ENCODE measurements at places on chromosomes 4 and X.

DNA sequence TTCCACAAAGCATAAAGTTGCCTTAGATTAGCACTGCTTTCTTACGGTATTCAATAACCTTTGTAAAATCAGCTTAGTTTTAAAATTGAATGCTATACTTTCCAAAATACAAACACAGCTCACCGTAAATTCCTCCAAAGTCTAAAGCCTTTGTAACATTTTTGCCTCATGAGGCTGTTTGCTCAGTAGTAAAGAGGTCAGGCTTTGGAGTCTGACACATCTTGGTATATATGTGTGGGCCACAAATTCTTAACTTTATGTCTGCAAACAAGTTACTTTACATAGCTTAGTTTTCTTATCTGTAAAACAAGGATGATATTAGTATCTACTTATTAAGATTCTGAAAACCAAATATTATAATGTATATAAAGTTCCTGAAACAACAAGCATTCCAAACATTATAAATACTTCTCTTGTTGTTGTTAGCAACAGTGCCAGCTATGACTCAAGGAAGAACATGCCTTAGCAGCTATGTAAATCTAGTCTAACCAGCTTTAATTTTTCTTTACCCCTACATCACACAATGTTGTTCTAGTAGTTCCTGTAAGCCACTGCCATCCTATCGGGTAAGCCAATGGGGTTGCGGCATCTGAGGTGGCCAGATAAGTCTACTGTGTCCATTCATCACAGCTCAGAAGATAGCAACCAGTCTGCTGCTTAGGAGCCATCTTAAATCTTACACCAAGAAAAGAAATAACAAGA, 709.0 kb downstream of the KLHL13 start:
- no peak for DNase-seq

- no peak for DNase-seq
These were observed 169.8 kb upstream of the JADE1 start for GRCh38 chr4:128639541-128640270.

GRCh38 chr4:168200685-168201084, 108.3 kb downstream of the ANXA10 start:
- no peak for DNase-seq

GRCh38 chr4:149881744-149882143, 66.1 kb upstream of the IQCM start:
- DNase-seq, result no peak

- peak; percentile 70 for DNase-seq
These were observed at the start of gene HOPX for GRCh38 chr4:56681158-56681852. Gene HOPX, minus strand, starts transcription at chr4:56681296. Its CDS starts 23,480 bp downstream, at chr4:56657816.

GRCh38 chrX:16082470-16083085, 40.8 kb upstream of the GRPR start:
- no peak for DNase-seq

DNA sequence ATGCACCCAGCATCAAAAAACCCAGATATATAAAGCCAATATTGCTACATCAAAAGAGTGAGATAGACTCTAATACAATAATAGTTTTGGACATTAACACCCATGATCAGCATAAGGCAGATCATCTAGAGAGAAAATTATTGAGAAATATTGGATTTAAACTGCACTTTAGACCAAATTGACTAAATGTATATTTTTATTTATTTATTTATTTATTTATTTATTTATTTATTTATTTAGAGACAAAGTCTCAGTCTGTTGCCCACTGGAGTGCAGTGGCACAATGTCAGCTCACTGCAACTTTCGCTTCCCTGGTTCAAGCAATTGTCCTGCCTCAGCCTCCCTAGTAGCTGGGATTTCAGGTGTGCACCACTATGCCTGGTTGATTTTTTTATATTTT, 193.0 kb downstream of the KLHL4 start:
- no peak for DNase-seq

DNA sequence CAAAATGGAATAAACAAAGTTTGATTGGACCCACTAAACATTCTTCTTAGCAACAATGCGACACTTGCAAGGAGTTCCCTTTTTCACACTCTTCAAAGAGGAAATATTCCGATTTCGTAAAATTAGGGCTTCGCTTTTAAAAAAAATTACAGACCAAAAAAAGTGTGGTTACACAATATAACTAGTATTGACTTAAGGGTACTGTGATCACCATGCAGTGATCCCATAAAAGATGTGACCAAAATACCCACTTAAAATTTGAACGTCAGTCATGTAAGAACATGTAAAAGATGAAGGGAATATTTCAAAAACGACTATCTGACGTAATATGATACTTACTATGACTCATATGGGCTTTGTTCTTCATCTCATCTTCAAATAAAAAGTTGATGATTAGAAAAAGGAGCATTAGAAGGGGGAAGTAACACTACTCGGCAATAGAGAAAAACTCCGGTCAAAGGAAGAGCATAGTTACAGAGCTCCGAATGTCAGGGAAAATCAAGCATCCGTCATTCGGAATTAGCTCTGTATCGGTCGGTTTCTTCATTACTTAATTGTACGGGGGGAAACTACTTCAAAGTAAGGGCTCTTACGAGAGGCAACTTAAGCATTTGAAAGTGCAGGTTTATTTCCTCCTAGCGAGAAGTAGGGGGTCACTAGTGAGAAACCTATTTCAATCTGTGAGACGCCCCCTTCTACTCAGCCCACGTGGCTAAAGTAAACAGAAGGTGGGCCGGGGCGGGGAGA, 1.3 kb upstream of the TET2 start:
- DNase-seq, result no peak

DNA sequence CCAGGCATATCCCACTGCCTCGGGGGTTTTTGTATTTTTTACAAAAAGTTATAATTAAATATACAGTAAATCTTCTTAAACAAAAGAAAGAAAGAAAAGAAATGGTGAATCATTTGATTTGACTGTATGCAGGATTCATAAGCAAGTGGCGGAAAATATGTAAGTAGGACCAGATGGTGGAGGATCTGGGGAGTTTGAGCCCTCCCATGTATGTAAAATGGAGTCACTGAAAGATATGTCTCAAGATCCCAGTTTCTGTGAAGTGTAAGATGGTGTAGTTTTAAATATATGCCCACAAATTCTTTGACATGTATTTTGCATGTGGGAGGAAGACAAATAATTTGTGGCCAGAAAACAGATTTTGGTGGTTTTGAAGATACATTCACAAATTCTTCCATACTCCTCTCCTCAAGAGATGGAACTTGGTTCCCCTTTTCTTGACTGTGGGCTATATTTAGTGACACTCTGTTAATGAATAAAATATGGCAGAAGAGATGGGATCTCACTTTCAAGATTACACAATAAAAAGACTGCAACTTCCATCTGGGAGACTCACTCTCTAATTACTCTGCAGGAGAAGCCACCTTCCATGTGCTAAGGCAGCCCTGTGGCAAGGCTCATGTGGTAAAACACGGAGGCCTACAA, 133.6 kb upstream of the S100G start:
- no peak for DNase-seq

DNA sequence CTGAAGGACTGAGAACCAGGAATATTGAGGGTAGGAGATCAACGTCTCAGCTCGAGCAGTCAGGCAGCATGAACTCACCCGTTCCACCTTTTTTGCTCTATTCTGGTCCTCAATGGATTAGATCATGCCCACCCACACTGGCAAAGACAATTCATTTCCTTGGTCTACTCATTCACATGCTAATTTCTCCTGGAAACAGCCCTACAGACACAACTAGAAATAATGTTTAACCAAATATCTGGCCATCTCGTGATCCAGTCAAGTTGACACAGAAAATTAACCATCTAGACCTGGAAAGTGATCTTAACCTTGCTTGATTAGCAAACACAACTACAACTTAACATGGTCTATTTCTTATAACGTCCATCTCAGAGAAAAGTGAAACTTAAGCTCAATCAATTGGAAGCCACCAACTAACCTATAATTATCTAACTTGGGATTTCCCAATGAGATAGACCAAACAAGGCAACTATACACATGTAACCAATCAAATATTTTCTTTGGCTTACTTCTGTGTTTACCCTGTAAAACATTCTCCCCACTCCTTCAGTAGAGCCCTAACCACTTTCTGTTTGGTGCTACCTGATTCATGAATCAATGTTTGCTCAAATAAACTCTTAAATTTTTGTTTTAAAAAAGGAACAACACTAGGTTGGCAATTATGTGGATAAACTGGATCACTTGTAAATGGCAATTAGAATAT, 69.7 kb upstream of the MAMLD1 start:
- DNase-seq, result no peak

GRCh38 chr4:176838601-176839433, 46.1 kb upstream of the VEGFC start:
- DNase-seq, result no peak

DNA sequence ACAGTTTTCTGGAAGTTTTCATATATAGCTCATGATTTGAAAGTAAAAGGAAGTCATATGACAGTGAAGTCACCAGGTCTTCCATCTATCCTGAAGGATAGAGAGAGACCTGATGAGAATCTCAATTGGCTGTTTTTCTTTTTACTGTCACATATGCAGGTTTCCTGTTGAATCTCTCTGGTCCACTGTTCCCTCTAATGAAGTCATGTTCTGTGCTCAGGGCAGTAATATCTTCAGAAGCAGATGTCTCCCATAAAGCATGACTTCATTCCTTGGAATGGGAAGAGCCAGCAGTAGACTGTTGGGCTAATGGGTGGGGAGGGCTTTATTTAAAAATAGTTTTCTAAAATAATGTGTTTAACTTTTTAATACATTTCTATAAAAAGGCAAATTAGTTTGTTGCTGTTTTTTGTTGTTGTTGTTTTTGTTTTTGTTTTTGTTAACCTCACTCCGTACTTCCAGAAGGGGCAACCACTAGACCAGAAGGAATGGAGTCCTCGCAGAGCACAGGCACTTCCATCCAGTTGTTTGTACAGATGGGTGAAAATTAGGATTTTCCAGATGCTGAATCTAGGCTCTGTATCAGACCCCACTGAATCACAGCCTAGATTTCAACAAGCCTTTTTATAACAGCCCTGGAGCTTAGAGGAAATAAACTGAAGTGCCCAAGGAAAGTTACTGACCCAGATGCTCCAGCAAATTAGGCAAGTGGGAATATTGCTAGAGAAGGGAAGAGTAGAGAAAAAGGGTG, 54.2 kb downstream of the AWAT2 start:
- no peak for DNase-seq

GRCh38 chr4:143514497-143514896, 995 bp downstream of the SMARCA5 start:
- peak; percentile 13 for DNase-seq

GRCh38 chr4:7808752-7809151, 130.9 kb downstream of the AFAP1 start:
- no peak for DNase-seq

GRCh38 chr4:48660347-48660746, 119.7 kb downstream of the FRYL start:
- DNase-seq, result no peak

DNA sequence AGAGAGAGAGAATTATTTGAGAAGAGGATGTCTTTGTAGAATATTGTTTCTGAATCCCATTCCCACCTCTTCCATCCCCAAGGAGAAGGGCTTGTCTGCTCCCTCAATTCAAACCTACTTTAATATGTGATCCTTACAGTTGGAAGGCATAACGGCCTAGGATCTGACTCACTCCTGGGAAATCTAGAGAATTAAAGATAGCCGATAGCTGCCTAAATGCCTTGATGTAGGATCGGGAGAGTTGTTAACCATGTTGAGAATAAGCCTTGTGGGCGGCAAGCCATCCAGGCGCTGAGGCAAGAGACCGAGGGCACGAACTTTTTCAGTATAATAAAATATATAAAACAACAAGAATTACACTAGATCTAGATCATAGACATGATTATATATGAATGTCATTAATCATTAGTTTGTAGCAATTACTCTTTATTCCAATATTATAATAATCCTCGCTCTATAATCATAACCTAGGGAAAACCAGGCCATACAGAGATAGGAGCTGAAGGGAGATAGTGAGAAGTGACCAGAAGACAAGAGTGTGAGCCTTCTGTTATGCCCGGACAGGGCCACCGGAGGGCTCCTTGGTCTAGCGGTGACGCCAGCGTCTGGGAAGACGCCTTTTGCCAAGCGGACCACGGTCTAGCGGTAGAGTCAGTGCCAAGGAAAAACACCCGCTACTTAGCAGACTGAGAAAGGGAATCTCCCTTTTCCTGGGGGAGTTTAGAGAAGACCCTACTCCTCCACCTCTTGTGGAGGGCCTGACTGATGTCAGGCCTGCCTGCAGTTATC, 13.5 kb downstream of the EMCN start:
- no peak for DNase-seq

- DNase-seq, result no peak
These were observed 65.9 kb downstream of the TMEM131L start for GRCh38 chr4:153531976-153532626.

DNA sequence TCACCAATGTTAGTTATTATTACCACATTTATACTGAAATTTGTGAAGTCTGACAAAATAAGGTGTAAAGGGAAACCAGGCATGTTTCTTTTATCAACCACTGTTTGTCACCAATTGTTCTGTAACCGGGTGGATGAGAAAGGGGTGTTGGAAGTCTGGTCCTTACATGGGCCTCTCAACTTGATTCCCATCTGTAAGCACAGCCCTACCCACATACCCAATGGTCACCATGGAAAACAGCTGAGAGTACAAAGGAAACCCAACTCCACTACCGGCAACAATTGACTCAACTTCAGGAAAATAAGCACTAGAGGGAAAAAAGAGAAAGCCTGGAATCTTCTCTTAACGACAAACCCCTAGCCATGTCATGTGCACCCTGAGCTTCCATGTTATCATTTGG, 70.8 kb upstream of the PTCHD1 start:
- DNase-seq, result no peak

DNA sequence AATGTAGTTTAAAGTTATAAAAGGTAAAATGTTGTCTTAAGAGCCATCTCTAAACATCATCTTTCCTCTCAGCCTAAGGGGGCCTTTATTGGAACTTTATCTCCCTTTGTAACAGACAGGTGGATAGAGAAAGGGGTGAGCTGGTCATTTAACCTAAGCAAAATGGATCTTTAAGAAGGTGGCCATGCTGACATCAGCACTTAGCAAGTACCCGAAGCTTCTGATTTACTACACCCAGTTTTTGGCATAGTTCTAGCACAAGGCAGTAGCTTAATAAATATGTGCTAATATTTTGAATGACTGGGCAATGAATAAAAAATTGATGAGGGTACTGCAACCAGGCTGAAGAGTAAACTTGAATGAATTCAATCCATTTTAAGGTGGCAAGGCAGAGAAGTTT, 172.7 kb downstream of the GABRG1 start:
- no peak for DNase-seq

DNA sequence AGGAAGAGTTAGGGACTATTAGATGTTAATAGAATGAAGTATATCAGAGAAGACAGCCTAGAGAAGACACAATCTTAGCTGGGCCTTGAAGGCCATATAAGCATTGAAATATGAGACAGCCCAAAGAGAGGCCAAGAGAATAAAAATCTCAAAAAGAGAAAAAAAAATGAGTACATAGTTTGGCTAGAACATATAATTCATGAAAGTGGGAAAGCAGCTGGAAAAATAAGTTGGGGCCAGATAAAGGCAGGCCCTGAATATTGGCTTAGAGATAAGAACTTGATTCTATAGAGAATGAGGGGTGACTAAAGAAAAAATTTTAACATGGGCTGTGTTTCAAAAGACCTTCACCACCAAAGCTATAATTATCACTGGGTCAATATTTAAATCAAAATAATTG, 7.4 kb upstream of the UTP3 start:
- no peak for DNase-seq

All from NCI-H460 (cell line).